Anterior cingulate cortex (tissue), 58 donors: ENCODE measurements at places on chromosomes 7 and 10.

GRCh38 chr7:142750321-142750938 lies 1.2 kb downstream of the PRSS1 start:
- DNase-seq: no peak

GRCh38 chr10:119652361-119652730 lies 1.2 kb downstream of the BAG3 start:
- DNase-seq: no peak

DNA sequence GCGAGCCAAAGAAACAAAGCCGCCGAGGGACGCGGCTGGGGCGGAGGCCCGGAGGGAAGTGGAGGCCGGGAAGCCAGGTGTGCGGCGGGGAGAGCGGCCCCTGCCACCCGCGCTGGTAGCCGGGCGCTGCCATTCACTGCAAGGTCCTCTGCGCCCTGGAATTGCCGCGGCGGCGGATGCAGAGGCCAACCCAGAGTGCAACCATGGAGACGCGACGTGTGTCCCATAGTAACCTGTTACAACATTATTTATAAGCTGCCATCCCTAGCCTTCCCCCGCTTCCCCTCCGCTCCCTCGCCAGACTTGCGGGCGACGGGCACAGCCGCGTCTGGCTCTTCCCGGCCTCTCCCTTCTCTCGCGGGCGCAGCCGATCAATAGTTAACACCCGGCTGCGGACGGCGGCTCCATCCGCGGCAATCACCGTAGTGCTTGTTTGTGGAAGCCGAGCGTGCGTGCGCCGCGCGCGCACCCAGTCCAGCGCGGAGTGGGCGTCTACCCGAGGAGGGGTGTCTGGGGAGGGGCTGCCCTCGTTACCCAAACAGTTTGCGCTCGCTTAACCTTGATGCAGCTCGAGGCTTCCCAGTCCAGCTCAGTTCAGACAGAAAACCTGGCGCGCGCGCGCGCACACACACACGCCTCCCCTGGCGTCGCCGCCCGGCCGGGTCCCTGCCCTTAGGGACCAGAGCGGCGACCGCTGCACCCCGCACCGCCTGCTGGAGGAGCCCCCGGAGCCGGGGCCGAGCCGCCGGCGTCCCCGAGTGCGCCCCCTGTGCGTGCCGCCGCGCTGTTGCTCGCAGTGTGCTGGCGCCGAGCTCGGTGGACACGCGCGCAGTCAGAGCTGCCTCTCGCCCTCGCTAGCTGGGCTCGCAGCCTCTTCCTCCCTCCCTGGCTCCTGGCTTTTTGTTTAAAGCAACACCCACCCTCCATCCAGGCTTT lies 165.4 kb upstream of the DPP6 start:
- DNase-seq: peak; percentile 53

GRCh38 chr7:113891828-113892227 lies 27.0 kb downstream of the PPP1R3A start:
- no peak for DNase-seq

DNA sequence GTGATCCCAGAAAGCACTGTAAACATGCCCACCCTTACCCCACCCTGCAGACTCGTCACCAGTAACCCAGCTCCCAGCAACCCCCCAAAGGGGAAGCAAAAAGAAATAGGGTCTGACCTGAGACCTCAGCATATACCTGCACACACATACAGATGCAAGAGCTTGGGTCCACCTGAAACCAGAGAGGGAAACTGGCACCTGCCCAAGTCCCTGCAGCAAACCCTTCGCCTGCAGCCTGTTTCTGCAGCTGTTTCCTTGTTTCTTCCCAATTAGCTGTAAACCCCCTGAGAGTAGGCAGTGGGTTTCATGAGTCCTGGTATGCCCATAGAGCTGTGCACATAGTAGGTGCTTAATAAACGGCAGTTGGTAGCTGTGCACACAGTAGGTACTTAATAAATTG lies 140.5 kb downstream of the FGFR2 start:
- no peak for DNase-seq

- no peak for DNase-seq
These were observed 18.1 kb upstream of the DNA2 start for GRCh38 chr10:68489919-68490318.

DNA sequence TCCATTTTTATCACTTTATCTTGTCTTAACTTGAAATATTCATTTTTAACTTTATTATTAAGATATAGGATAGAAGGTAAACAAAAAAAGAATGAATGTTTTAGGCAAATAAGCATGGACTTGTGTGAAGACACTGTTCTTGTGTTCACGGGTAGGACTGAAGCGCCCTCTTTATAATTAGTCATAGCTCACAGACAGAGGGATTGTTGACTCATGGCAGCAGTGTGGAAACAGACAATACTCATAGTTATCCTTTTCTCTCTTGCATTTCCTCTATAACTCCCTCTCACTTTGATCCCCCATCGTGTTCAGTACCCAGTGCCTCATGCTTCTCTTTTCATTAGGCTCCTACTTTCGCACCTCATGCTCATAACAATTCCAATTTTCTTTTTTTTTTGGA lies 731.8 kb downstream of the PHTF2 start:
- DNase-seq: no peak

GRCh38 chr10:13829790-13830189 lies 243.0 kb downstream of the PRPF18 start:
- no peak for DNase-seq

DNA sequence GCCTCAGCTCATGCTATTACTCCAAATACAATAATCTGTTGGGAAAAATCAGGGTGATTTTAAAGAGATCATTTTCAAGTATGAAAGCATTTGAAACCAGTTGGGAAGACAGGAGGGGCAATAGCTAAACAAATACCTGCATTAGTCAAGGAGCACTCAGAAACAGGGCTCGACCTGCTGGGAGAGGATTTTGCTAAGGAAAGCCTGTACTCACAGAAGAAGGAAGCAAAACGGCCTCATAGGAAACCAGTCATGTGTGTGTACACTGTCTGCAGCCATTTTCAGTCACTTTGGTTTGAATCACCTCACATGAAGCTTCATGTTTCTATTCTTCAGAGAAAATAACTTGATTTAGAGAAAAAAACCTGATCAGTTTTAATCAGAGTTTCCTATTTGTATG lies 38.6 kb downstream of the FZD1 start:
- DNase-seq: no peak

DNA sequence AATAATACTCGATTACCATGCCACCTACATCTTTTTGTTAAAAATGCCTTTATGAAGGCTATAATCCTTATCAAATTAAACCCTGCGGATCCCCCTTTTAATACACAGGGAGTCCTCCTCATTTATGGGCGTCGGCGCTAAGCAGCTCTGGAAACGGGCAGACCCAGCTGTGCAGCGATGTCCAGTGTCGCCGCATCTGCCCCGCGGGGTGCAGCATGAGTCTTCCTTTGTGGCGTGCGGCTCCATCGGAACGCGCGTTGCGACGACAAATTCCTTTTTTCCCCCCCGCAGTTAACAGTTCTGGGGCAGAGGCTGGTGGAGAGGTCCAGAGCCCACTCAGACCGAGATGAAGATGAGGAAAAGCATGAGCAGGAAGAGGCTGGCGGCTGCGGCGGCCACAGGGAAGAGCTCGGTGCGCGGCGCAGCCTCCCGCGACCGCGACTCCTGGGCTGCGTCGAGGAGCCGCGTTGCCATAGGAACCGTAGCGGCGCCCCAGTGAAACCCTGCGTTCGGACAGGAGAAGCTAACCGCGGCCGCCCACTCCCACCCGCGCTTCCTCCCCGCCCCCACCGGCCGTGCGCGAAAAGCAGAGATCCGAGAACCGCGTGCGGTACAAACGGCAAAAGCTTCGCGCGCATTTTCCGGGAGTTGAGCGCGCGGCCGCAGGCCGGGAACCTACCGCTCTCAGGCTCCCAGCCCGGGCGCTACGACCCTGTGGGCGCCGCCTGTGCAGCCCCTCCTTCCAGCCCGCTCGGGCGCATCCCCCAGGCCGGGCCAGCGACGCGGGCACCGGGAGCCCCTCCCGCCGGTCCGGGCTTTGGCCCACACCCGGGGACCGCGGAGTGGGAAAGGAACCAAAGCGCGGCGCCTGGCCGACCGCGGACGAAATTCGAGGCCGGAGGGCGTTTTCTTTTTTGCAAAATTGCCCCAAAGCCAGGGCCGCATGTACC lies 130.6 kb downstream of the SPAG6 start:
- peak; percentile 55 for DNase-seq

DNA sequence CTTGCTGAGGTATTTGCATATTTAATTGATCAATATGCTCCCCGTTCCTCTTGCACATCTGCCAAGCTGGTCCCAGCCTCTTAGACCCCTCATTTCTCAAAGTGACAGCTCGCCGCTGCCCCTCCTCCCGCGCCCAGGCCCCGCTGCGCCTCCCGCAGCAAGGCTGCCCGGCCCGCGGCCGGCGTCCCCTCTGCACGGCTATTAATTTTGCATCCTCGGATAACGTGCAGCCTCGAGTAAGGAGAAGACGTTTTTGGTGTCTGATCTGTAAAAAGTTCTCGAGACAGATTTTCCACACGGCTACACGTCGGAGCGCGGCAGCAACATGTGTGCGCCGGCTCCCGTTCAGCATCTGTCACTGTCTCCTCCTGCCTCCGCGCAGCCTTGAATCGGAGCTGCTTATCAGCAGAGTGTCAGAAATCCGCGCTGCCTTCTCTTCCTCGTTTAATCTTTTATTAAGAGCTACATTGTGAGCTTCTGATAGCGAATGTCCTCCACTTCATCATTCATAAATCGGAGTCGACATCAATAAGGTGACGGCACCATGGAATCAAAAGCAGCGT lies 65.3 kb downstream of the EBF3 start:
- no peak for DNase-seq

- DNase-seq: no peak
These were observed 100.3 kb upstream of the BTBD16 start for GRCh38 chr10:122170802-122171201.

GRCh38 chr7:2709553-2710285 lies 21.7 kb downstream of the AMZ1 start:
- peak; percentile 34 for DNase-seq

DNA sequence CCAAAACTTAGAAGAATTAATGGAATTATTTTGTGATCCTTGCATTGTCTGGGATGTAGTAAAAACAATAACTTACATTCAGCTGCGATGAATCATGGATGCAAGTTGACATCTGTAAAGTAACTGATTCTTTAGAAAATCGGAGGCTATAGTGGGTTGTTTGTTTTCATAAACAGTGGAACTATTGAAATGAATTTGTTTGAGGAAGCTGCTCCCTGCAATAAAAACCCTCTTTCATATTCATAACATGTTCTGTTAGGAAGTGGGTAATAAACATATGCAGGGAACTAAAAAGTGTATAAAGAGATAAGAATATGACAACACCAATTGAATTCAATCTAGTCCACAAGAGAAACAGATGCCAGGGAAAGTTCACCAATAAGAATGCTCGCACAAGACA lies 53.6 kb downstream of the AGMO start:
- peak; percentile 43 for DNase-seq

DNA sequence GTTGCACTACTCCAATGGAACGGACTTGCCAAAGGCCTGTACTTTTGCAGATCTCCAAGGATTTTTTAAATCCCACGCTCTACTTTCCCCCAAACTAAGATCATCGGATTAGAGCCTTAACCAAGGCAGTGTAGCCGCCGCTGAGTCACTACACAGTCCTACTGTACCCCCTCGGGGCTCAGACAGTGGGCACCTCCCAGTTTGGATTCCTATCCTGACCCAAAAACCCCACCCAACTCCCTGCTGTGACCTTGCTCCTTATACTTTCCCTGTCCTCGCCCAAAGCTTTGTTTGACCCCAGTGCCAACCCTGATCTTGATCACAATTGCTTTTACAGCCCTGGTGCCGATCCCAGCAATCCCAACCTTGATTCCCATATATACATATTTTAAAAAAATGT lies 17.5 kb upstream of the PLAU start:
- no peak for DNase-seq

- no peak for DNase-seq
These were observed 67.3 kb downstream of the DIP2C start for GRCh38 chr10:621981-622740.

GRCh38 chr10:73865459-73866442 lies 8.6 kb downstream of the CAMK2G start:
- no peak for DNase-seq

DNA sequence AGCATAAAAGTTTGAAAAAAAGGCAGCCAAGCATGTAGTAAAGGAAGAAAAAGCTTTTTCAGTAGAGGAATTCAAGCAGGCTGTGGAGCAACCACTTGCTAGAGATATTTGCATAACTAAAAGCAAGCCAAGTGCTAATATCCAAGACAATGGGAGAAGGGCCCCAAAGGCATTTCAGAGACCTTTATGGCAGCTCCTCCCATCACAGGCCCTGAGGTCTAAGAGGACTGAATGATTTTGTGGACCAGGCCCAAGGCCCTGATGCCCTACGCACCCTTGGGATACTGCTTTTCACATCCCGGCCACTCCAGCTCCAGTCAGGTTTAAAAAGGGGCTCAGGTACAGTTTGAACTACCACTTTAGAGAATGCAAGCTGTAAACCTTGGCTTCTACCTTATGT lies 261.7 kb upstream of the SEMA3C start:
- DNase-seq: no peak
